ENCODE measurements at places on chromosomes 6 and 20. TPM values are rescaled to one million over a fixed set of nuclear protein-coding genes. Genes with fewer than 3 reads are reported as not detected.

DNA sequence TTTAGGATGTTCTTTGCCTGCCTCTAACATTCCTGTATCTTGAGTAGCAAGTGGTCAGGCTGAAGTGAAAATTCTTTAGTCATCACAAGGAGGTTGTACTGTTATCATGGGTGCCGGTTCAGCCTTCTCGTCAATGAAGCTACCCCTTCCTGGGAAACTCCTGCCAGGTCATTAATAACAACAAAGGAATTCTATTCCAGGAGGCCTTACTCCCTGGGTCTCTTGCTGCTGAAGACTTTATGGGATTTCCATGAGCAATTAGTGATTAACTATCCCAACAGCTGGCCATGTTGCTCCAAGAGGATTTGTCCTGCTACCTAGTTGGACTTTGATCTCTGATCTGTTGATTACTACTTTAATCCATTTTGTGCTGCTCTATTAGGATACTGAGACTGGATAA is 62.7 kb upstream of the ELOVL5 start:
- H3K4me1 ChIP-seq = no peaks in the 10 kb centered on the region
- no peak for DNase-seq
- no peak overlapping the region for H3K4me3 ChIP-seq
- H3K27me3 ChIP-seq = no peaks in the 10 kb centered on the region
- H3K27ac ChIP-seq = no peak overlapping the region

DNA sequence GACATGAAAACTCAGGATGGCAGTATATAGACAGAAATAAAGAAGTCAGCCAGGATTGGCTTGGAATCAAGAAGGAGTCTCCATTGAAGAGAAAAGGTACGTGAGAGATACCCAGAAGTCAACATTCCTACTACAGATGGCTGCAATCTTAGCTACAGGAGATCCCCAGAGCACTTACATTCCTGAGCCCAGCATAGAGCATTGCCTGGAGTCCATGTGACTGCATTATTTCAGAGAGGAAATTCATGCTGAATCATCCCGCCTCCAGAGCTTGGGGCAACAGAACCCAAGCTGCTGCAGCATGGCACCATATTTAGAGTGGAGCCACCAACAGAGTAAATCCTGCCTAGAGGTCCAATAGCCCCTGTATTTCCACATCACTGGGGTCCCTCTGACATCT is 125.0 kb upstream of the GRIK2 start:
- no peaks in the 10 kb centered on the region for H3K4me1 ChIP-seq
- no peak for DNase-seq
- no peak overlapping the region for H3K27ac ChIP-seq
- H3K4me3 ChIP-seq = no peak overlapping the region
- no peaks in the 10 kb centered on the region for H3K27me3 ChIP-seq

GRCh38 chr6:52243282-52243893 is 912 bp downstream of the IL17F start:
- H3K27me3 ChIP-seq = no peaks in the 10 kb centered on the region
- H3K4me3 ChIP-seq = no peak overlapping the region
- no peaks in the 10 kb centered on the region for H3K4me1 ChIP-seq
- no peak overlapping the region for H3K27ac ChIP-seq
- H3K36me3 ChIP-seq = no peaks in the 10 kb centered on the region
- no peak for DNase-seq

- no peak overlapping the region for H3K4me3 ChIP-seq
- DNase-seq = no peak
- H3K27me3 ChIP-seq = no peaks in the 10 kb centered on the region
- no peaks in the 10 kb centered on the region for H3K36me3 ChIP-seq
- no peaks in the 10 kb centered on the region for H3K4me1 ChIP-seq
Observed at GRCh38 chr6:8006208-8006607, 58.0 kb downstream of the BLOC1S5 start.

Gene RAET1L
- total RNA-seq = not detected

Gene BIRC7
- total RNA-seq = 0.71 TPM

Gene OR2J3
- total RNA-seq = not detected

DNA sequence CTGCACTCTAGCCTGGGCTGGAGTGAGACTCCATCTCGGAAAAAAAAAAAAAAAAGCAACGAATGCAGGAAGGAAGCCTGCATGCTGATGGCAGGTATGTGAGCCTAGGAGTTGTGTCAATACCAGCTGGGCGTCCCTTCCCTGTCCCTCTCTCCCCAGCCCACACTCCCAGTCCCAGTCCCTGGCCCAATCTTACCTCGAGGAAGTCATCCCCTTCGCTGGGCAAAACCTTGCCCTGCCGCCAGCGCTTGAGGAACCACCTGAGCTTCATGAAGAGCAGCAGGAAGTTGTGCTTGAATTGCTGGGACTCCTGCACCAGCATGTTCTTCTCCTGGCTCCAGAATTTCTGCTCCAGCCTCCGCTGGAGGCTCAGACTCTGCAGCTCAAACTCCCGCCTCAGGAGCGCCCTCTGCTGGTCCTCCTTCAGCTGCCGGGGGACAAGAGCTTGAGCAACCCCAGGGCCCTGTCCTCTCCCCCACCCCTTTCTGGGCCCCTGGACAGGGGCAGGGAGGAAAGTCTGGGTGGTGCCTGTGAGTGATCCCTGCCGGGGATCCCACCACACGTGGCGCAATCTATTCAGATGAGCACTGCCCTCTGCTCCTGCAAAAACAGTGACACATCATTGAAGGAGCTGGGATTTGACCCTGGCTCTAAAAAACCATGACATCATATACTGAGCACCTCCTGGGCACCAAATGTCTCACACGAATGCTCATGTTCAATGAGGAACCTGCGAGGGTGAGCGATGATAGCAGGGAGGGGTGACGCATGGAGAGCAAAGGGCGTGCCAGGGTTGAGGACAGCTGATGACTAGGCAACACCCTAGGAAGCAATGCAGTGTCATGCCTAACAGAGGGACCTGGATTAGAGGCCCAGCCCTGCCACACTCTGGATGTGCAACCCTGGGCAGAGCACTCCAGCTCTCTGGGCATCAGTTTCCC is 35.0 kb upstream of the DSN1 start:
- H3K36me3 ChIP-seq = peaks cover 90% of the 10 kb centered on the region
- no peak overlapping the region for H3K4me3 ChIP-seq
- H3K4me1 ChIP-seq = no peaks in the 10 kb centered on the region
- no peak overlapping the region for H3K27ac ChIP-seq
- H3K27me3 ChIP-seq = no peaks in the 10 kb centered on the region
- DNase-seq = peak; percentile 79
